Mononuclear cell (primary cell): ENCODE measurements at places on chromosomes 16 and 17. TPM values are rescaled to one million over a fixed set of nuclear protein-coding genes. Genes with fewer than 3 reads are reported as not detected.

The NPB gene
- total RNA-seq = 0.10 TPM

The SLC16A5 gene
- 13.0 TPM for total RNA-seq

The TOM1L1 gene
- total RNA-seq = 1.3 TPM

The NKIRAS2 gene
- 21.5 TPM for total RNA-seq

The CCL7 gene
- total RNA-seq = 3.1 TPM

The CLDN6 gene
- not detected for total RNA-seq

The MRC2 gene
- 1.7 TPM for total RNA-seq

The GPR179 gene
- total RNA-seq = 0.10 TPM

The PIK3R6 gene
- 1.5 TPM for total RNA-seq

The KRTAP3-2 gene
- not detected for total RNA-seq

The HAP1 gene
- not detected for total RNA-seq

The INCA1 gene
- not detected for total RNA-seq

The KRTAP17-1 gene
- not detected for total RNA-seq

The SLC5A10 gene
- 0.10 TPM for total RNA-seq

The SLC7A6 gene
- 76.8 TPM for total RNA-seq

The SEPTIN12 gene
- total RNA-seq = not detected

The CDH3 gene
- total RNA-seq = 0.10 TPM

The CLEC18B gene
- not detected for total RNA-seq

The OTOA gene
- 0.31 TPM for total RNA-seq

The MYH13 gene
- total RNA-seq = not detected

The TLCD2 gene
- total RNA-seq = under 0.01 TPM
